ENCODE measurements at places on chromosomes 13 and 19.

- no peak for DNase-seq
Measured at GRCh38 chr19:15986701-15987100, 37.9 kb downstream of the OR10H4 start.

DNA sequence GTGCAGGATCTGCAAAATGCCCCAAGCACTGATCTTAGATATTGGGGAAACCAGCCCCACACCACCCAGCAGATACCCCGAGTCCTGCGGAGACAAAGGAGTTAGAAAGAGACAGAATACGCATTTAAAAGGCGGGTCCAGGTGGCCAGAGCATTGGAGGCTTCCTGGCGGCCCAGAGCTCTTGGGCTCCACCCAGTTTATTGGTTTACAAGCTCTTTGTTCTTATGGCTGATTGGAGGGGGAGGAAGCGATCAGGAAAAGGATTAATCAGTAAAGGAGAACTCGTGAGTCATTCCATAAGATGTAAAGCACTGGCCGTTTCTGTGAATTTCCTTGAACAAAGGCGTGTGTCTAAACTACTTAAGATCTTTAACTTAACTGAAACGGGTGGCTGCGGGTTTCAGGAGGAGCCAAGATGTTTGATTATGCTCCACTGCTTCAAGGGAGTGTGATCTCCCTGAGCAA lies 926 bp downstream of the ZNF587 start:
- DNase-seq, result no peak

DNA sequence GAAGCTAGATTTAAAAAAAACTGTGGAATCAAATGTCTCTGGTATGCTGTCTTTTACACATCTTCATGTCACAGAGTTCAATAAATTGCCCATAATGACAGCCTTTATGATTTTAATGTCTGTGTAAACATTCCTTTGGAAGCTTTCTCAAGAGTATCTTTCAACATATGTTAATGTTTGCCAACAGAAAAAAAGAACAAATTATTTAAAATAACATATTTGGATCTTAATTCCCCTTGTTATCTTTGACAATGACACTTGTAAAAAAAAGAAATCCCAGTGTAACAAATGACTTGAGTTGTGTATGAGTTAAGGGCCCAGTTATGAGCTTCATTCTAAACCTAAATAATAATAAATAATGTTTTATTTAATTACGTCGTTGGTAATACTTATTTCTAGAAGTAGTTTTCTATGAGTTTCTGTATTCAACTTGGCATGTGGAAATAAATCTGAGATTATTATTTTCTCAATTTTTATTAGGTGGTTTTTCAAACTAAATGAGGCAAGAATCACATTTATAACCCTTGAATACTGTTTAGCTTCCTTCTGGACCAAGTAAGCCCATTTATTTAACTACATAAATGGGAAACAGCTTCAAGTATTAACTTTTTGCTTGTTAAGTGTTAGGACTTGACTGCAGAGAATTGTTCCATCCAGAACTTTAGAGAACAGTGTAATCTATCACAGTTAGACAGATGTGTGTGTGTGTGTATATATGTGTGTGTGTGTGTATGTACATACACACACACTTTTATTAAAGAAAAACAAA lies 182.1 kb downstream of the POSTN start:
- no peak for DNase-seq

GRCh38 chr13:99363949-99364348 lies 56.8 kb upstream of the GPR183 start:
- DNase-seq, result no peak

GRCh38 chr19:1752757-1753728 lies at the start of gene ONECUT3:
TSS of gene ONECUT3 (plus strand) at chr19:1753506. CDS start at chr19:1753663, 157 bp downstream.
- DNase-seq, result no peak

- DNase-seq, result no peak
Measured at GRCh38 chr13:110227416-110227815, 79.5 kb downstream of the COL4A1 start.

GRCh38 chr19:1923319-1923718 lies 17.7 kb upstream of the CSNK1G2 start:
- no peak for DNase-seq

DNA sequence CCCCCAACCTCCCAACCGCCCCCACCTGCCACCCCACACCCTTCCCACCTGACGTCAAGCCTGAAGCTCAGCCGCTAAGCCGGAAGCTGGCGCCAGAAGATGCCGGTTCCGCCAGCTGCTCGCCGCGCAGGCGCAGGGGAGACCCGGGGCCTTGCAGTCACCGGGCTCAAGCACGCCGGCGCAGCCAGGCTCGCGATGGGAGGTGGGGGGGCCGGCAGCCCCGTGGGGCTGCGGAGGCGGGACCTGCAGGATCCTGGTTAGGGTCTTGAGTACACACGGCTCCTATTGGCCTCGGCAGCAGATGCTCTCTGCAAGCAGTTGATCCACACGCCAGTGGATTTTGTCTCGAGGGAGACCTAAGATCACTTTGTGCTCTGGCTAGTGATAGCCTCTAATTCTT lies at the start of gene LIG4:
LIG4 (minus strand) TSS at position 101 of the 400 bp plus-strand sequence. CDS start 4,268 bp downstream, outside the sequence.
- DNase-seq, result peak; percentile 92

DNA sequence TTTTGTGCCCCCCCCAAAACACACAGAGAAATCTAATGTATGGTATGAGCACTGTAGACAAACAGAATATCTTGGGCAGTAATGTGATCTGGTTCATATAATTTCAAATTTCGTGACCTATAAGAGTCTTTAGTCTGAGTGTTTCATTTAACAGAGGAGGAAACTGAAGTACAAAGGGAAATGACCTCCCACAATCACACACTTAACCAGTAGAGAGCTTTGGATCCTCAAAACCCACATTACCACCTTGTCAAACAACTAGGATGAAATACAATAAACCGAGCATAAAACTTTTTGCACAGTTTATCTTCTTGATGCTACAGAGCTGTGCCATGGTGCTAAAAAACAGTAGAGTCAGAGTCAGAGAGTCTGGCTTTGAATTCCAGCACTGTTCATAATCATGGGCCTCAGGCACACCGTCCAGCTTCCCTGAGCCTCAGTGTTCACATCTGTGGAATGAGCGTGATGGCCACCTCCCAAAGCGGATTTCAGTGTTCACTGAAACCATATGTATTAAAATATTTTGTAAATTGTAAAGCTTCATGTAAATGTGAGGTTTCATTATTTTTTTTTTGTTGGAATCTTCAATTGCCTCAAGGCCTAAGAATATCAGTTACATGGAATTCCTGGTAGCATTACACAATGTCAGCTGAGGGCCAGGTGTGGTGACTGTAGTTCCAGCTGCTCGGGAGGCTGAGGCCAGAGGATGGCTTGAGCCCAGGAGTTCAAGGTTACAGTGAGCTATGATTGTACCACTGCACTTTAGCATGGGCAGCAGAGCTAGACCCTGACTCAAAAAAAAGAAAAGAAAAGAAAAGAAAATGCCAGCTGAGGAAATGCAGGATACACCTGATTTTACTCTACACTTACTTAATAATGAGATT lies 126.4 kb upstream of the FRY start:
- no peak for DNase-seq

GRCh38 chr13:20230913-20231838 lies 943 bp downstream of the GJB6 start:
- no peak for DNase-seq

GRCh38 chr13:62173958-62174357 lies 758.3 kb upstream of the PCDH20 start:
- no peak for DNase-seq

DNA sequence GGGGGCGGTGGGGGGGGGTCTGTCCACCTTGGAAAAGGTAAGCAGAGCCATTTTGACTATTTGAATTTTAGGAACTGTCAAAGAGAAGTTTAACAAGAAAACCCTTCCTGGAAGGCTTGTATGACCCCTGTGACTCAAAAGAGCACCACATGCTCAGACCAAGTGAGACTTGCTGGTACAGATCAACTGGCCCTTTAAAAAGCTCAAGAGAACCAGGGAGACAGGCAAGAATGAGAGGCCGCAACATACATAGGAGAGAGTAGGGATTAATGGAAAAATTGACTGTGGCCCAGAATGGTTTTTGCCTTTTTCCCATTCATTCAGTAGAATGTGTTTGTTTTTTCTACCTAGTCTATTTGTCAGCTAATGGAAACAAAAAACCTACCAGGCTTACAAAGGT lies 26.2 kb upstream of the ATP8A2 start:
- no peak for DNase-seq

- no peak for DNase-seq
Measured at GRCh38 chr13:91292630-91293221, 54.8 kb upstream of the MIR17HG start.

GRCh38 chr13:78520425-78520824 lies 82.9 kb downstream of the POU4F1 start:
- DNase-seq, result no peak

DNA sequence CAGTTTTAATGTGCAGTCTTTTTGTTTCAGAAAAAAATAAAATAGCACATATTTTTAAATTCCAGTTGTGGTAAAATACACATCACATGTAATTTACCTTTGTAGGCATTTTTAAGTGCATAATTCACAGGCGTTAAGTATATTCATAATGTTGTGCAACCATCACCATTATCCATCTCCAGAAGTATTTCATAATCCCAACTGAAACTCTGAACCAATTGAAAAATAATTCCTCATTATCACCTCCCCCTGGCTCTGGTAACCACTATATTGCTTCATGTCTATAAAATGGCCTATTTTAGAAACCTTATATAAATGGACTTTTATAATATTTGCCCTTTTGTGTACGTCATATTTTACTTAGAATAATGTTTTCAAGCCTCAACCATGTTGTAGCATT lies 756.5 kb upstream of the KLHL1 start:
- no peak for DNase-seq

DNA sequence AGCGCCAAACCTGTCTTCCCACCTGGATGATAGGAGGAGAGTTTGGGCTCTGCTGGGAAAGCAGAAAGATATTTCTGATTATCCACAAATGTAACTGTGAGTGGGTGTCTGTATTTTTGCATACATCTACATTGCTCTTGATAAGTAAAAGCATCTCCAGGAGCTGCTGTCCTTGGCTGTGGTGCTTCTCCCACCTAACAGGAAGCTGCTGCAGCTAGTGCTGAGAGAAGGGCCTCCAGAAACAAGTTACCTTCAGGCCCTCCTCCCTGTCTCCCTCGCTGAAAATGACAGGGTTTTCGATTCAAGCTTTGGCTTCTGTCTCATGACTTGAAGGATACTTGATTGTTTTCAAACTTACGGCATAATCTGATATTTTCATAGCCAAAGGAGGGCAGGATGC lies 90.1 kb downstream of the FOXO1 start:
- no peak for DNase-seq

DNA sequence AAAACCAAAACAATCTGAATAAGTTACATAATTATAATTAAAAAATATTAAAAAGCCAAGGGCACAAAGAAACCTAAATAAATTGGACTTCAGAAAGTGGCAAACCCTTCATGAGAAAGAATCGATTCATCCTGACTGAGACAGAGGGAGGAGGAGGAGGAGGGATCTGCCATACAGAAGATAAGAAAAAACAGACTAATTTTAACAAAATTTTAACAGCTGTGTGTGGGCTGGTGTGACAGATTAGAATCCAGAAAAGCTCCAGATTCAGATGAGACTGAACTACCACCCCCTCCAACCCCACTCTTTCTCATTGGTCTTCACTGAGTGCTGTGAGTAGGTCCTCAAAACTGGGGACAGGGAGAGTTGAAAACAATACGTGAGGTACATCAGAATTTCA lies 111.5 kb upstream of the HTR2A start:
- no peak for DNase-seq

GRCh38 chr13:44451126-44451525 lies 77.5 kb downstream of the SERP2 start:
- DNase-seq, result no peak

GRCh38 chr19:7873304-7874075 lies 700 bp downstream of the PRR36 start:
- no peak for DNase-seq

DNA sequence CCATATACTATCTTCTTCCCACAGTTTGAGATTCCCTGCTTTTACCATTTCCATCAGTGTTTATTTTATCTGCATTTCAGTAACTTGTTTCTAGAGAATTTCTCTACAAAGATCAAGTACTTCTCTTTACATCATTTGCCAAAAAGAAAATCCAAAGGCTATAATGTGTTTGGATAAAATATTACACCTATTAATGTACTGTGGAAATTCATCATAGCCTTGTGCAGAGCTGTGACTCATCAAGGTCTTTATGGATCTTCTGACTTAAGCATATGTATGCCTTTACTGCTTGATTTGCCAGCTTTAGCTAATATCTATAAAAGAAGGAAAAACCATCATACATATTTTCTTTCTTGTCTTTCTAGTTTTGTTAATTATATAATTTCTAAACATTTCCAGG lies 9.6 kb upstream of the HTR2A start:
- DNase-seq, result no peak

GRCh38 chr19:42295831-42296525 lies 6.0 kb upstream of the PRR19 start:
- DNase-seq, result peak; percentile 93
